ENCODE measurements at places on chromosomes 3 and 15. TPM values are rescaled to one million over a fixed set of nuclear protein-coding genes. Genes with fewer than 3 reads are reported as not detected.

Gene RTP1
- total RNA-seq, result not detected

Gene PPARG
- total RNA-seq, result 1.5 TPM

Gene MUC20
- total RNA-seq, result 0.81 TPM

Gene FMN1
- total RNA-seq, result 0.29 TPM

Gene TNFAIP8L3
- 38.3 TPM for total RNA-seq

Gene LRTM1
- not detected for total RNA-seq

Gene IL17RE
- 1.5 TPM for total RNA-seq

Gene CHRM5
- total RNA-seq, result not detected

Gene RAB6B
- 6.7 TPM for total RNA-seq

Gene ANKRD34C
- not detected for total RNA-seq

Gene CCR4
- not detected for total RNA-seq

Gene FOXL2
- total RNA-seq, result 0.12 TPM

Gene MUSTN1
- total RNA-seq, result 2.2 TPM

Gene ISLR
- total RNA-seq, result not detected

Gene TMEM158
- 0.42 TPM for total RNA-seq

Gene HEXA
- 108 TPM for total RNA-seq

Gene SLC12A1
- not detected for total RNA-seq

Gene FOXB1
- total RNA-seq, result not detected

Gene IGSF10
- total RNA-seq, result not detected

Gene PAQR5
- 0.09 TPM for total RNA-seq

Gene TMEM207
- not detected for total RNA-seq

Gene TMEM45A
- total RNA-seq, result 5.6 TPM

Gene LYZL4
- total RNA-seq, result not detected

Gene CMTM8
- total RNA-seq, result 7.3 TPM

Gene EIF4G1
- total RNA-seq, result 524 TPM

Gene NEK10
- 5.0 TPM for total RNA-seq

Gene ABHD5
- total RNA-seq, result 17.1 TPM

Gene GPR149
- total RNA-seq, result not detected

Gene SECISBP2L
- total RNA-seq, result 52.3 TPM
